ENCODE measurements at places on chromosomes 6 and 20.
A peak's percentile ranks its signal among the peaks of the same experiment; 100 is the strongest.

DNA sequence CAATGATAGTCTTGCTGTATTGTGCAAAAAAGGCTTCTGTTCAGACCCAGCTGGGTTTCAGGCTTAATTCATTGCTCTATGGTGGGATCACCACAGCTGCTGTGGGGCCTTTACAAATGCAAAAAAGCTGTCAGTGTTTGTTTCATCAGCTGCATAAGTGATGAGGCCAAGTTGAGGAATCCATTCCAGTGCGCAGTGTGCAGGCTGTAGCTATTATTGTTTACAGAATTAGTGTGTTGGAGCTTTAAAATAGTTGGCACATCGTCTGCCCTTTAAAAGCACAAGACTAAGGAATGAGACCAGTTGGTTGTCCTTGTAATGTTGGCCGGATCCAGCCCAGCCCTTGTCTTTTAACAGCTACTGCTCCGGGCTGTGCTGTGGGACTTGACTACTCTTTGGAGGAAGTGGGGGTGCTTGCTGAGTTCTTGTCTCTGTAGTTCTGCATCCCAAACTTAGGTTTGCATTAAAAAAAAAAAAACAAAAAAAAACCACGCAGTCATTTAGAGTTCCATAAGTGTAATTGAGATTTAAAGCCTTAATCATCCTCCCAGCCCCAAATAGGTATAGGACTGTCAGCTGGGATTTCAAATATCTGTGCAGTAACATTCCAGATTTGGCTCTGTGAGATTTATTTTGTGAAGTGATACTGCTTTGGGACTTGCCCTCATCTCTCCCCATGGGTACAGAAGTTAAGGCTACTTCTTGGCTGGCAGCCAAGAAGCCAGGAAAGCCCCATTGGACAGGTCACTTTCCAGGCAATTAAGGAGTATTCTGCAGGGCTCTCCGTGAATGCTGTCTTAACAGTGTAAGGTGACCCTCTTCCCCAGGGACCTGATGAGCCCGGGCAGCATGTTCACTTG lies 19.3 kb downstream of the JARID2 start:
- DNase-seq = no peak

- no peak for DNase-seq
These were observed 218.2 kb downstream of the C6orf118 start for GRCh38 chr6:165091121-165091785.

- DNase-seq = peak; percentile 31
These were observed 381.8 kb downstream of the CENPW start for GRCh38 chr6:126721581-126722160.

DNA sequence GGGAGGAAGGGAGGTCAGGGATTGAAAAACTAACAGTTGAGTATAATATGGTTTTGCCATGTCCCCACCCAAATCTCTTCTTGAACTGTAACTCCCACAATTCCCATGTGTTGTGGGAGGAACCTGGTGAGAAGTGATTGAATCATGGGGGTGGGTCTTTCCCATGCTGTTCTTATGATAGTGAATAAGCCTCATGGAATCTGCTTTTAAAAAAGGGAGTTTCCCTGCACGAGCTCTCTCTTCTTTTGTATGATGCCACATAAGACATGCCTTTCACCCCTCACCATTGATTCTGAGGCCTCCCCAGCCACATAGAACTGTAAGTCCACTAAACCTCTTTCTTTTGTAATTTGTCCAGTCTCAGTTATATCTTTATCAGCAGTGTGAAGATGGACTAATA lies 833.4 kb upstream of the MAP3K7 start:
- DNase-seq = no peak

DNA sequence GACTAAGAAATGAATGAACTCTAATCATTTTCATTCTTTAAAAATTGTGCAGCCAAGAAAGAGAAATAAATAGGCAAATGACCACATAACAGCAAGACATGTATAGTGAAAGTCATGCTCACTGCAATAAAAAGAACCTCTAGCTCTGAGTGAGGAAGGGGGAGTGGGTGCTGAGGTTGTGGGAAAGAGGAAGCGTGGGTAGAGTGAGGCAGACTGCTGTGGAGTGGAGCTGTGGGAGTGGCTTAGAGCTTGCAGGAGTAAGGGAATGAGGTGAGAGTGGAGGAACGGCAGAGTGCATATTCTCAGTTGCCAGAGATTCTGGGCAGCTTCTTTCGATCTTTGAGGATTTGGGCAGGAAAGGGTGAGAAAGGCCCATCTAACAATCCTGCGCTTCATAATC lies 10.4 kb downstream of the DEFB129 start:
- DNase-seq = no peak

GRCh38 chr20:38034108-38034649 lies 633 bp downstream of the RPRD1B start:
- DNase-seq = no peak

GRCh38 chr6:167565884-167566599 lies 241.2 kb downstream of the TTLL2 start:
- no peak for DNase-seq

GRCh38 chr20:43893930-43894329 lies 20.7 kb upstream of the TOX2 start:
- no peak for DNase-seq

Measured in HFF-Myc (cell line).